ENCODE measurements at places on chromosomes 16 and 17.

DNA sequence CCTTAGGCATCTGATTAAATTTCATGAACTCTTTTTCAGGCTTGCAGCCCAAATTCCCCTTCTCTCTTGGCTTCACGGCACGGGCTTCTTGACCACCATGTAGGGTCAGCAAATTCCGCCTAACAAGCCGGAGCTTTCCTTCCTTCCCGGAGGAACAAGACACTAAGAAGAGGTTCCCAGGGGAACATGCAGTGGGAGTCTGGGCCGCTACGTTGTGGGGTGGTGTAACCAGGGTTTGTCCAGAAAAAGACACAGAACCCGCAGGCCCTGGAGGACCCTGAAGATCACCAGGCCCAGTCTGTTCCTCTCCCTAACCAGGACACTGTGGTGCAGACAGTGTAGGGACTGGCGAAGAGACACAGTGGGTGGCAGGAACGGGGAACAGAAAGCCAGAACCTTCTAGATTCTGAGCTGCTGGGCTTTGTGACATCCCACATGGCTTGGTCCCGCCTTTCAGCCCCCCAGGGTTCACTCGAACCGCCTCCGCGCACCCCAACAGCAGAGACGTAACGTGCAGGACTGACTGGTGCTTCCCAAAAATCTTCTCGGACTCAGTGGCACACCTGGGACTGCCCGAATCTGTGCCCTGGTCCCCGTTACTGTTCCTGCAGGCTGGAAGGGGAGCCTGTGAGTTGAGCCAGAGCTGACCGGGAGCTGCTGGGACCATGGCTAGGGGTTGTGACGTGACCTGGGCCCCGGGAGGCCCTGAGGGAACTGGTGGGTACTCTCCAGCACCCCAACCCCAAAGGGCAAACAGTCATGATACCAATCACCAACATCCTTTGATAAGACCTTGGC is 55.2 kb downstream of the TBC1D16 start:
- DNase-seq = no peak

DNA sequence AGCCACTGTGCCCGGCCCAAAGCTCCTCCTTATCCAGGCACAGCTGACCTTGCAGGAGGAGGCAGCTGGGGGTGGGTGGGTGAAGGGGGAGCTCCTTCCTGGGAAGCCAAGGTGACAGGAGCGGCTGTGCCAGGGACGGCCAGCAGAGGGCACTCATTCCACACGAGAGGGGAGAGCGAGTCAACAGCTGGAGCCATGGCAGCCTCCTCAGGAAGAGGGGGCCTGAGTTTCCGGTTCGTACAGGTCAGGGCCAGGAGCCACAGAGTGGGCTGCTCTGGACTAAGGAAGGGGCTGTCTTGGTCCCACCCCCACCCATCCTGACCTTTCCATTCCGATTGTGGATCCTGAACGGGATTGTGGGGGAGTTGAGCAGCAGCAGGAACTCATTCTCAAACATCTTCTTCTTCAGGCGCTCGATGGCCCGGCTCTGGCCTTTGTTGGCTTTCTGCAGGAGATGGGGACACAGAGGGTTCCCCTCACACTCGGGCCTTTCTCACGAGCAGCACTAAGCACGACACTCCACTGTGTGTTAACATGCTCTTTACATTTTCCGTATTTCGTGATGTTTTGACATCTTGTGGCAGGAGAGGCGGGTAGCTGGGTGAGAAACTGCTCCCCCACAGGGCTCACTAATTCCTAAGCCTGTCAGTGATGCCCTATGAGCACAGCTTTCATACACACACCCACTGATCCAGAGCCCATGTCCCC is 61.6 kb downstream of the TIMM22 start:
- DNase-seq = peak; percentile 37

GRCh38 chr17:73007407-73007806 is 85.1 kb downstream of the SLC39A11 start:
- DNase-seq = peak; percentile 42

- DNase-seq = no peak
Observed at GRCh38 chr17:13003454-13003851, 14.4 kb downstream of the ELAC2 start.

DNA sequence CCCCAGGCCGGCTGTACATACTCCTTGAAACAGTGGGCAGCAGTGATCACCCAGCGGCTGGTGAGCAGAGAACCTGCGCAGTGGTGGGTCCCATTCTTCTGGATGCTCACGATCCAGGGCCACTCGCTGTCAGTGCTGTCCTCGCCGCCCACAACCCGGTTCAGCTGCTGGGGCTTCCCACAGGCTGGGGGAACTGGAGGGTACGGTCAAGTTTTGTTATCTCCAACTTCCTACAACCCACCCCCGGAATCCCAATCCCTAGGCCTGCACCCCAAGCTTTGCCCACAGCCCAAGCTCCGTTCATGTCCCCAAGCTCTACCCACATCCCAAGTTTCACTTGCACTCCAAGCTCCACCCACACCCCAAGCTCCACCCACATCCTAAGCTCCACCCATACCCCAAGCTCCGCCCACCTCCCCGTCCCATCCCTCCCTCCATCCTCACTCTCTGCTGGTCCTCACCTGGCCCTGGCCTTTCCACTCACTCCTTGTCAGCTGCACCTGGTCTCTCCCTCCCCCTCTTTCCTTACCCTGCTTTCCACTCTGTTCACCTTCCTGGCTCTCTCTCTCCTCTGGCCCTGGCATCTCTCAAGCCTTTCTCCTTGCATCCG is 1.8 kb downstream of the PRSS22 start:
- DNase-seq = no peak

DNA sequence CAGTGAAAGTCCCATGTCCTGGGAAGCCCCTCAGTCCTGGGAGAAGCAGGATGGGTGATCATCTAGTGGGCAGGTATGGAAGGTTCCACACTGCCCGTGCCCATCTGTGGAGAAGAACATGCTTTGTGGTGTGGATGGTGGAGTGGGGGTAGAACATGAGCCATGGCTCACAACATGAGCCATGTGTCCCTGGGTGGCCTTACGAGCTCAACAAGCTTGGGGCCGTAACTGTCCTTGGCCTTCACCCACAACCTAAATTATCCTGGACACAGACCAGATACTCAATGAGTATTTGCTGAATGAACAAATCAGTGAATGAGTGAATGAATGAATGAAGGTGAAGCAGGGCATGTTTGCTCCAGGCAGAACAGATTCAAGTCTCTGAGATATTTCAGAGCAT is 13.5 kb downstream of the SOX8 start:
- DNase-seq = peak; percentile 64

DNA sequence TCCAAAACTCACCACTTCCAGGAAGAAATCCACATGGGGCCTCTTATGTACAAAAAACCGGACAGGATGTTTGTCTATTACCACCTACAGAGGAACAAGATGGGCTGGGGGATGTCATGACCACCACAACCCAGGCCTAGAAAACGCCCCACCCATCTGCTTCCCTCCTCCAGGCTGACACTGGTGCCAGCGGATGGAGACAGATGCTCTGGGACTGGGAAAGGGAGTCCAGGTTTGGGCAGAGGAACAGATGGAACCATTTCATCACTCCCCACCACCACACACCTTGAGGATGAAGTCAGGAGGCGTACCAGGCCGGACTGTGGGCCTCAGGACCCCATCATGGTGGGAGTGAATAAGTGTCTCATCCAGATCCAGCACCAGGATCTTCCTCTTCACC is 4.5 kb upstream of the GABARAP start:
- no peak for DNase-seq

- DNase-seq = no peak
Observed at GRCh38 chr17:18163547-18163946, 20.1 kb upstream of the ALKBH5 start.

DNA sequence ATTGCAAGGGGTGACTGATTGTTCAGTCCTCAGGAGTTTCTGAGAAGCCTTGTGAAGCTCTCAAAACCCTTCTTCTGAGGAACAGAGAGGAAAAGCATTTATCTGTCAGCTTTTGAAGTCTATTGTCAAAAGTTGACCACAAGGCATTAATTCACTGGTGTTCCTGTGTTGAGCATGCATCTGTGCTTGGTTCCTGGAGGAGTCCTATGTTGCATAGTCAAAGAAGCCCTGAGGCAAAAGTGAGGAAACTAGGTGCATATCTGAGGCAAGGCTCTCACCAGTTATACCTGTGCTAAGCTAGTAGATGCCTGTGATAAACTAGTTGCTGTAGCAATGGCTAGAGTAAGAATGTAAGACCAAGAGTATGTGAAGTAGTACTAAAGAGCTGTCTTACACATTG is 1.8 kb upstream of the HEATR6 start:
- DNase-seq = no peak

DNA sequence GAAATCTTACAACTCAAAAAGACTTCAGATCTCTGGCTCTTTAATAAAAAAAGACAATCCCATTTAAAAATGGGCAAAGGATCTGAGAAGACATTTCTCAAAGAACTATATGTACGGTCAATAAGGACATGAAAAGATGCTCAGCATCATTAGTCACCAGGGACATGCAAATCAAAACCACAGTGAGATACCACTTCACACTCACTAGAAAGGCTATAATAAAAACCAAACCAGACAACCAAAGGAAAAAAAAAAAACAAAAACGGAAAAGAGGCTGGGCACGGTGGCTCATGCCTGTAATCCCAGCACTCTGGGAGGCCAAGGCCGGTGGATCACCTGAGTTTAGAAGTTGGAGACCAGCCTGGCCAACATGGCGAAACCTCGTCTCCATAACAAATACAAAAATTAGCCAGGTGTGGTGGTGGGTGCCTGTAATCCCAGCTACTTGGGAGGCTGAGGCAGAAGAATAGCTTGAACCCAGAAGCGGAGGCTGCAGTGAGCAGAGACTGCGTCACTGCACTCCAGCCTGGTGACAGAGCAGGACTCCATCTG is 1.7 kb upstream of the NPIPB7 start:
- DNase-seq = no peak

DNA sequence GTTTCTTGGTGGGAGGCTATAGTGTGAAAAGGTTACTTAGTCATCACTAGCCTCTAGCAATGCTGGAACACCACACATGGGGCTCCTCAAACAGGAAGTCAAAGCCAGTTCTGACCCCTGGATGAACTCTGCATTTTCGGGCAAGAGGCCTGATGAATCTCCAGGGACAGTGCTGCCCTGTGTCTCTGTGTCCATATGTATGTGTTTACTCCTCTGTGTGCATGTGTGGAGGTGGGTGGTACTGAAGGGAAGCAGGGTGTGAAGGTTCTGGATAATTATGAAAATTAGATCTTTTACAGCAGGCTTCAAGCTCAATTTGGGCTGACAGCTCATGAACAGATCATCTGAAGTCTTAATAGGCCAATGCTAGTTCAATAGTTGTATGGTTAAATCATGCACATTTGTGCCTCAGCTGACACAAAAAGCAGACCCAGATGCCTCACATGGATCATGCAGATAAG is 133.6 kb downstream of the SNX11 start:
- DNase-seq = peak; percentile 91

- DNase-seq = no peak
Observed at GRCh38 chr16:56862776-56863175, 2.2 kb upstream of the SLC12A3 start.

DNA sequence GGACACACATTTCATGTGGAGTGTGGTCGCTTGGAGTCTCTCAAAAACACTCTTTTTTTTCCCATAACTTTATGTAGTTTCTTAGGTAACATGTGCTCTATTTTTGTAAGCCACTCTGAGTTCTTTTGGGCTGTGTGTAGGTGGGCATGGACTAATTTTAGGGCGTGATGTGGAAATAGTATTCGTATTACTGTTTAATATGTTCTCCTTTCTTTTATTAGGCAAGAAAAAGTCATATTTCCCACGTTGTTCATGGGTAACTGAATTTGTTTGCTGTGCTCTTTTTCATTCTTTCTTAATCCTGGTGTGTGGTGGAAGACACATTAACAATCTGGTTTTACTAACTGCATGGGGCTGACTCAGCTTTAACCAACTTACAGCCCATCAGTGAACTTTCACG is 27.4 kb downstream of the NDEL1 start:
- peak; percentile 62 for DNase-seq

DNA sequence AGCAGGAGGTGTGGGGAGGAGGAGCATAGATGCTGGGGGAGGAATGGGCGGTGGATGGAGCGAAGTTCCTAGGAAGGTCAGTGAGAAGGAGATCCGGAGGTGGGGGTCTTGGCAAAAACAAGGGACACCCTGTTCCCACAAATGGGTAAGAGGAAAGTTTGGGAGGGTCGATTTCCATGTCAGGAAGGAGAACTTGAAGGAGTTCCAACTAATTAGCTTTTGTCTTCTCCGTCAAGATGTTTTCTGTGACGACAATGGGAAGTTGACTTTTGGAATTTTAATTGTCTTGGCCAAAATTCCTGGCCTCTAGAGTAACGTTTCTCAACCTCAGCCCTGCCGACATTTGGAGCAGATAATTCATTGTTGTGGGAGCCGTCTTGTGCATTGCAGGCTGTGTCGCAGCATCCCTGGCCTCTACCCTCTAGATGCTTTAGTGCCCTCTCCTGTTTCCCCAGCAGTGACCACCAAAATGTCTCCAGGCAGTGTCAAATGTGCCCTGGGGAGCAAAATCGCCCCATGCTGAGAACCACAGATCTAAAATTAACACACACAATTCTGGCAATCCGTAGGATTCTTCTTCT is 97.1 kb downstream of the PITPNC1 start:
- DNase-seq = no peak

- DNase-seq = no peak
Observed at GRCh38 chr17:79034931-79035485, 11.0 kb downstream of the C1QTNF1 start.
